ENCODE measurements at places on chromosomes 11 and 22.

- DNase-seq = no peak
Measured at GRCh38 chr11:77233011-77233410, 68.5 kb downstream of the GDPD4 start.

- DNase-seq = no peak
Measured at GRCh38 chr11:44162004-44162403, 66.5 kb downstream of the EXT2 start.

GRCh38 chr11:133931449-133932060 is 25.2 kb downstream of the IGSF9B start:
- no peak for DNase-seq

GRCh38 chr11:119680541-119681360 is 48.2 kb downstream of the NECTIN1 start:
- no peak for DNase-seq

DNA sequence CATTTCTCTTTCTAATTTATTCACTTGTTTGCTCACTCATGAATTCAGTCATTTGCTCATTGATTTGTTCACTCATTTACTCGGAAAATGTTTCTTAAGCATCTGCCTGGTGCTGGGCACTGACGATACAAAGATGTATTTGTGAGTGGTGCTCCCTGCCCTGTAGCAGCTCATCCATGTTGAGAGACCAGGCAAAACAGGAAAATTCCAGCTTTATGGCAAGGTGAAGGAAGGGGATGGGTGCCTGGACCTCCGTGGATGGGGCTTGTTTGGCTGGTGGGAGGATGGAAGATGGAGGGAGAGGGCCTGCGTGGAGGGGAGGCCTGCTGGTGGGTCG is 53.1 kb downstream of the TBC1D22A start:
- no peak for DNase-seq

All from NCI-H1092 (cell line).